ENCODE measurements at places on chromosomes 3 and 15.

GRCh38 chr3:178384321-178385230, 151.7 kb upstream of the KCNMB2 start:
- no peak for DNase-seq

DNA sequence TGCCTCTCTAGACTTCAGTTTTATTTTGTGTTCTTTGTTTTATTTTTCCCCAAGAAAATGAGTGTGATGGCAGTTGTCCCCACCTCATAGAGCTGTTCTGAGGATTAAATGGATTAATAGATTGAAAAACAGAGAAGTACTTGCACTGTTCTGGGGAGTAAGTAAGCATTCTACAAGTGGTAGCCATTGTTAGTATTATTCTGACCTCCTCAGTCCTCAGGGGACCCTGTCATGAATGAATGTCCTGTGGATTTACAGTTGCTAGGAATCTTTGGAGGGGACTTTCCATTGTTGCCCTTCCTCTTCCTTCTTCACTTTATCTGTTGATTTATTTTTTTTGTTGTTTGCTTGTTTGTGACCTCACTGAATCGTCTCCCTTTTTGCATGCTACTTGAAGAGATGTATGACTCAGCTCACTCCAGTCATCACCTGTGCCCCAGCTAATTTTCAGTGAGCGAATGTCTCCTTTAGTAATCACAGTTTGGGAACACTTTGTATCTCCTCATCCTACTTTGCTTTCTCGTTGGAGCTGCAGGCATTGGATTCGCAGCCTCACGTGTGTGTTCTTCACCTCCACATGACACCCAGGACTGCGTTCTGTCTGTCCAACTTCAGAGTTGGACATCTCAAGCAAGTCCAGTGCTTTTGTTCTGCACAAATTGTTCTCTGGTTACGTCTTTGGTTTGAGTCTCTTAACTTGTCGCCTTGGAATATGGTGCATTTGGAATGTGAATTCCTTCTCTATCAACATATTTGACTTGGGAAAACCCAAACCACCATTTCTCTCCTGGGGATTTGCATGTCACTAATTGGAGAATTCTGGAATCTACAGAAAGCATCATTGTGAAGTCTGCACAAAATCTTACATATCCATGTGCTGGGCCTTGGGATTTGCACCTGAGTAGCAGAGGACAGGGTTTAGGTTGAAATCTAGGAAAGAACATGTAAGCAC, 54.5 kb downstream of the LRTM1 start:
- no peak for DNase-seq

DNA sequence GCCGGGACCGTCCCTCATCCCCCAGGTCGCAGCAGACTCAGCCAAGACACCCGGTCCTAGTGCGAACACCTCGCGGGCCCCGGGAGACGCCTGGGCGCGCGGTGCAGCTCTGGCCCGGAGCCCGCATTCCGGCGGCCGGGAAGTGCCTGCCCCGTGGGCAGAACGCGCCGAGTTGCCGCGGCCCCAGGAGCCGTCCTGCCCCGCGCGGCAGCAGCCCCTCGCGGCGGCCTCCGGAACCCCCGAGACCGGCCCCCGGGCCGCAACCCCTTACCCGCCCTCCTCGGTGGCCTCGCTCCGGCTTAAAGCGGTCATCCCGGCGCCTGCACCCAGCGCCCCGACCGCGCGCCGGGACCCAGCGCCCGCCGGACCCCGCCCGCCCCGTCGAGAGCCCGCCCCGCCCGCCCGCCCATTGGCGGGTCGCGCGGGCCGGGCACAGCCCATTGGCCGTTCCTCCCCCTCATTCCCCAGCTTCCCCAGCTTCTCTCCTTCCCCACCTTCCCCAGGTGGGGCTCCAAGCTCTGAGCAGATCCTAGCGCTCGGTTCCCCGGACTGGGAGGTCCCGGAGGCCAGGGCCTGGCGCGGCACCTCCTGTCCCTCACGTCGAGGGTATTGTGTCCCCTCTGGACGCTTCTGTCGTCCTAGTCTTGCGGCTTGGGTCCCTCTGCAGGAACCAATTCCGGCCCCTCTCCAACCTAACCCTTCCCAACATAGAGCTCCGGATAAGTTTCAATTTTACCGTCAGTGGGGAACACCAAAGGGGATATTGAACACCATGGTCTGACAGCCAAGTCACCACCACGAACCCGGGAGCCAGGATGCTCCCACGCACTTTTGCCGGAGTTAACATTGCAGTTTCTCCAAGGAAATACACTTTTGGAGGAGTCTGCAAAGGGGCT, at the start of gene GRAMD2A:
Gene GRAMD2A (minus strand): TSS at position 328 of the 896 bp plus-strand sequence.
- no peak for DNase-seq

- no peak for DNase-seq
Observed at GRCh38 chr15:63764124-63764803, 69.5 kb downstream of the HERC1 start.

GRCh38 chr15:38860253-38860652, 295.6 kb upstream of the RASGRP1 start:
- DNase-seq: no peak

Measured in D721Med (cell line).